ENCODE measurements at places on chromosomes 11 and 22. TPM values are rescaled to one million over a fixed set of nuclear protein-coding genes. Genes with fewer than 3 reads are reported as not detected.

DNA sequence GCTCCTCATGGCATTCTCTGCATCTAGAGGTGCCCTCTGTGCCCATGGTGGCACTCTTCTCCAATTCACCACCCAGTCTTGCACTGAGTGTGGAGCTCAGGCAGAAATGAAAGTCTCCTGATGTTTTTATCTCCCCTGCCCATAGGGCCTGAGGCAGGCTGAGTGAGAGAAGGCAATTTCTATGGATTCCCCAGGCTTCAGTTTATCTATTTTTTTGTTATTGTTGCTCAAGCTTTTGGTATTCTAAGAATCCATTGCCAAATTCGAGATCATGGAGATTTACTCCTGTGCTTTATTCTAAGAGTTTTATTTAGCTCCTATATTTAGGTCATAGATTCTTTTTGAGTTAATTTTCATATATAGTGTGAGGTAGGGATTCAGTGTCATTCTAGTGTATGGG lies 40.7 kb downstream of the TSPAN18 start:
- H3K27me3 ChIP-seq: no peaks in the 10 kb centered on the region
- H3K4me1 ChIP-seq: no peaks in the 10 kb centered on the region
- H3K27ac ChIP-seq: no peak overlapping the region
- H3K36me3 ChIP-seq: peaks cover 32% of the 10 kb centered on the region
- H3K4me3 ChIP-seq: no peak overlapping the region

DNA sequence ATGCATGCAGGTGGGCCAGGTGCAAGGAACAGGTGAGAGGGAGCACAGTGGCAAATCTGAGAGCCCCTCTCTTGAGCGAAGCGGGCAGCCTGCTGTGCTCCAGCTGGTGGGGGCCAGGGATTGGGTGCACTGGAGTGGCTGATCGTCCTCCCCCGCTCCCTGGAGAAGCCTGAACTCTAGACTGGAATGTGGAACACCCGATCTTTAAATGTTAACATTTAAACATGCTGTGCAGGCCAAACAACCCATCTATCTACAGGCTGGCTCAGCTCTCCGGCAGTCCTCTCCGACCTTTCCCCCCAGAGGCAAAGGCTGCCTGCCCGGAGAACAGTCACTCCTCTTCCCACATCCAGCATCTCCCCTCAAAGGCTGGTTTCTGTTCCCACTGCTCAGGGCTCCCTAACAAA lies 5.1 kb downstream of the MRGPRF start:
- no peak overlapping the region for H3K27ac ChIP-seq
- H3K4me1 ChIP-seq: no peaks in the 10 kb centered on the region
- DNase-seq: no peak
- no peak overlapping the region for H3K4me3 ChIP-seq
- H3K27me3 ChIP-seq: no peaks in the 10 kb centered on the region
- no peaks in the 10 kb centered on the region for H3K36me3 ChIP-seq

- H3K4me1 ChIP-seq: no peaks in the 10 kb centered on the region
- H3K27ac ChIP-seq: no peak overlapping the region
- no peaks in the 10 kb centered on the region for H3K36me3 ChIP-seq
- no peaks in the 10 kb centered on the region for H3K27me3 ChIP-seq
Measured at GRCh38 chr11:113885897-113886296, 10.5 kb upstream of the USP28 start.

GRCh38 chr11:1478544-1478943 lies 8.0 kb downstream of the MOB2 start:
- no peaks in the 10 kb centered on the region for H3K4me1 ChIP-seq
- peaks cover 64% of the 10 kb centered on the region for H3K36me3 ChIP-seq
- no peak overlapping the region for H3K27ac ChIP-seq
- DNase-seq: no peak
- no peaks in the 10 kb centered on the region for H3K27me3 ChIP-seq

- H3K4me1 ChIP-seq: no peaks in the 10 kb centered on the region
- H3K27me3 ChIP-seq: peaks cover 9% of the 10 kb centered on the region
- no peaks in the 10 kb centered on the region for H3K36me3 ChIP-seq
- no peak overlapping the region for H3K27ac ChIP-seq
Measured at GRCh38 chr11:65906602-65907001, 6.4 kb upstream of the FOSL1 start.

The NRGN gene
- total RNA-seq: 58.8 TPM

GRCh38 chr11:127789927-127790326 lies 789.4 kb upstream of the KIRREL3 start:
- no peaks in the 10 kb centered on the region for H3K27me3 ChIP-seq
- H3K27ac ChIP-seq: no peak overlapping the region
- DNase-seq: peak; percentile 2

GRCh38 chr11:97742717-97743116 lies 1278.0 kb upstream of the CNTN5 start:
- no peak overlapping the region for H3K27ac ChIP-seq
- no peaks in the 10 kb centered on the region for H3K36me3 ChIP-seq
- H3K27me3 ChIP-seq: no peaks in the 10 kb centered on the region
- H3K4me3 ChIP-seq: no peak overlapping the region
- no peaks in the 10 kb centered on the region for H3K4me1 ChIP-seq
- DNase-seq: no peak

The OTOG gene
- not detected for total RNA-seq

- H3K27ac ChIP-seq: no peak overlapping the region
- no peaks in the 10 kb centered on the region for H3K27me3 ChIP-seq
- H3K36me3 ChIP-seq: no peaks in the 10 kb centered on the region
- no peak overlapping the region for H3K4me3 ChIP-seq
Measured at GRCh38 chr11:70721006-70721405, 322.7 kb downstream of the CTTN start.

DNA sequence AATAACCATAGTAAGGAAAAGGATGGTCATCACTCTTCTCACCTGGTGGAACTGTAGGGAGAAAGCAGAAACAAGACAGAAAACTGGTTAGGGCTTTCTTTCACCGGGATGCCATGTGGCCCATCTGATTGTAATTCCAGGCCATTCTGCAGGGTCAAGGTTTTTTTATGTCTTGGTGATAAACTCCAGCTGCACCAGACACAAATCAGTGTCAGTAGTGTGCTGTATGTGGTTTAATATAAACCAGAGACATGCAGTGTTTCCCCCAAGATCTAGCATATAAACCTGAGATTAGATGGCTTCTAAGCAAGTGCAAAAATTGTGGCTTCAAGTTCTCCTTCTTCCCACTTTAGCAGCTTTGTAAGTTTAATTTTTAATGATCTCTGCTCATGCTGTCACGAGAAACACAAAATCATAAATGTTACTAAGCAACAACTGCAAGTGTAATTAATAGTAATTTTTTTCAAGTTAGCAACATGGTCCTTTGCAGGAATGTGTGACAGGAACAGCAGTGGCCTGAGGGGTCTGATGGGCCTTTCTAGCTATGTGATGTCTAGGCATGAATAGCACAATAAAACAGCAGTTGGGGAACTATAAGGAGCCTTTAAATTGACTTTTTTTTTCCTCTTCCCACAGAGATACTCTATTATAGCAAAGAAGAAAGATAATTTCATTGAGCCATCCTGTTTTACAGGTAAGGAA lies 41.6 kb downstream of the BDNF start:
- no peaks in the 10 kb centered on the region for H3K27me3 ChIP-seq
- no peaks in the 10 kb centered on the region for H3K4me1 ChIP-seq
- H3K4me3 ChIP-seq: no peak overlapping the region
- H3K27ac ChIP-seq: no peak overlapping the region

- no peaks in the 10 kb centered on the region for H3K27me3 ChIP-seq
- H3K4me3 ChIP-seq: no peak overlapping the region
- H3K36me3 ChIP-seq: peaks cover 21% of the 10 kb centered on the region
- no peak overlapping the region for H3K27ac ChIP-seq
- no peaks in the 10 kb centered on the region for H3K4me1 ChIP-seq
Measured at GRCh38 chr22:42637555-42637954, 2.8 kb downstream of the ATP5MGL start.

The BIRC3 gene
- 239 TPM for total RNA-seq

The DEUP1 gene
- not detected for total RNA-seq

DNA sequence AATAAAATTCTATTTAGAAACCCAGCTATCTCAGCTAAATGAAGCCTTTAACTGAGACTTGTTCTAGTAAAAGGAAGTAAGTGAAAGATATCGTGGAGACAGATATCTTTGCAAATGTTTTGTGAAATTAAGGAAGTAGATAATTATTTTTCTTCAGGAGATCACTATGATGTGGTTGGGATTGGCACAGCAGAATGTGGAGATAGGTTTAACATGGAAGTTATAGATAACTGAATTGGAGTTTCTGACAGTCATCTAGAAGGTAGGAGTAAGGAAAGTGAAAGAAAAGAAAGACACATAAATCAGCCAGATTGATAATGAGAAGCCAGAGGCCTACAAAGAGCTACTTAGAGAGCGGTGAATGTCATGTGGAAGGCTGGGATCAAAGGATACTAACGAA lies 4.7 kb upstream of the CASP5 start:
- H3K27me3 ChIP-seq: no peaks in the 10 kb centered on the region
- H3K4me1 ChIP-seq: peaks cover 16% of the 10 kb centered on the region
- no peak overlapping the region for H3K27ac ChIP-seq
- DNase-seq: no peak
- peak overlapping the region; percentile 45 for H3K4me3 ChIP-seq
- H3K36me3 ChIP-seq: peaks cover 67% of the 10 kb centered on the region

- no peak overlapping the region for H3K4me3 ChIP-seq
- no peaks in the 10 kb centered on the region for H3K36me3 ChIP-seq
- DNase-seq: no peak
- H3K4me1 ChIP-seq: peaks cover 4% of the 10 kb centered on the region
- peaks cover 2% of the 10 kb centered on the region for H3K27me3 ChIP-seq
Measured at GRCh38 chr11:12846786-12847615, 162.1 kb upstream of the RASSF10 start.

- H3K4me3 ChIP-seq: no peak overlapping the region
- peak overlapping the region; percentile 34 for H3K27ac ChIP-seq
- H3K27me3 ChIP-seq: no peaks in the 10 kb centered on the region
- H3K4me1 ChIP-seq: peaks cover 25% of the 10 kb centered on the region
Measured at GRCh38 chr22:31222736-31223135, 10.6 kb downstream of the LIMK2 start.

The GAB4 gene
- not detected for total RNA-seq

The ILK gene
- 62.9 TPM for total RNA-seq

The TRIM29 gene
- not detected for total RNA-seq

The GPR83 gene
- 0.15 TPM for total RNA-seq

DNA sequence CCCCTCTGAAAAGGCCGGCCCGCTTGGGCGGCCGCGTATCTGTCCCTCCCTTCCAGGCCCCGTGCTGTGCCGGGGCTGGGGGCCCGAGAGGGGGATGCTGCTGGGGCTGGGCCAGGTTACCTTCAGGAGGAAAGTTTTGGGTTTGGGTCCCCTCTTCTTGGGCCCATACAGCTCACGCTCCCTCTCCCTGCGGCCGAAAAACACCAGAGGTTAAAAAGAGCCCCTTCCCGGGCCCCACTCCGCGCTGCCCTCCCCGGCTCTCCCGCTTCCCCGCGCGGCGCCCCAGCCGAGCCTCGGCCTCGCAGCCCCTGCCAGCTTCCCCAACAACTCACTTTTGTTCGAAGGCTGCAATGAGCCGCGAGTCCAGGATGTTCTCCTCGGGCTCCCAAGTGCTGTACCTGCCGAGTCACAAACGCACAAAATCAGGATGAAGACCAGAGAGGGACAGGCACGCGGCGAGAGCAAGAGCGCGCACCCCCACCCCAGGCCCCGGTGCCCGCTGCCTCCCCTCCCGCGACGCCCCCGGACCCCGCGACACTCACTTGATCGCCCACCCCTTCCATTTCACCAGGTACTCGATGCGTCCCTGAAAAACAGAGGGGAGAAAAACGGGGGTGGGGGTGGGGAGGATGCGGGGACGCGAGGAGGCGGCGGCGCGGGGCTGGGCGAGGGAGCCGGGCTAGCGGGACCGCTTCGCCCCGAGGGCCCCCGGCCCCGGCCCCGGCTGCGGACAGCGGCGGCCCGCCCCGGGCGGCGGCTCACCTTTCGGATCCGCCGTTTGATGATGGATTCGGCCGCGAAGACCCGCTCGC lies 450 bp downstream of the CBX6 start:
- H3K27me3 ChIP-seq: no peaks in the 10 kb centered on the region
- H3K4me1 ChIP-seq: peaks cover 55% of the 10 kb centered on the region
- peaks cover 10% of the 10 kb centered on the region for H3K36me3 ChIP-seq

Measured in CD4-positive, CD25-positive, alpha-beta regulatory T cell (primary cell).